Posterior vena cava (tissue), 2 donors: ENCODE measurements at places on chromosomes 1 and 21. TPM values are rescaled to one million over a fixed set of nuclear protein-coding genes. Genes with fewer than 3 reads are reported as not detected.

The VANGL1 gene
- 16.3 TPM for total RNA-seq

The TRMT1L gene
- total RNA-seq: 12.5 TPM

The ANGPTL1 gene
- total RNA-seq: 280 TPM

The NID1 gene
- 122 TPM for total RNA-seq

The RIMS3 gene
- total RNA-seq: 8.2 TPM

The ZSWIM5 gene
- 1.9 TPM for total RNA-seq

The STIL gene
- total RNA-seq: 1.1 TPM

The A3GALT2 gene
- not detected for total RNA-seq

The SPRR2E gene
- not detected for total RNA-seq
